ENCODE measurements at places on chromosomes 16 and 17. TPM values are rescaled to one million over a fixed set of nuclear protein-coding genes. Genes with fewer than 3 reads are reported as not detected.

DNA sequence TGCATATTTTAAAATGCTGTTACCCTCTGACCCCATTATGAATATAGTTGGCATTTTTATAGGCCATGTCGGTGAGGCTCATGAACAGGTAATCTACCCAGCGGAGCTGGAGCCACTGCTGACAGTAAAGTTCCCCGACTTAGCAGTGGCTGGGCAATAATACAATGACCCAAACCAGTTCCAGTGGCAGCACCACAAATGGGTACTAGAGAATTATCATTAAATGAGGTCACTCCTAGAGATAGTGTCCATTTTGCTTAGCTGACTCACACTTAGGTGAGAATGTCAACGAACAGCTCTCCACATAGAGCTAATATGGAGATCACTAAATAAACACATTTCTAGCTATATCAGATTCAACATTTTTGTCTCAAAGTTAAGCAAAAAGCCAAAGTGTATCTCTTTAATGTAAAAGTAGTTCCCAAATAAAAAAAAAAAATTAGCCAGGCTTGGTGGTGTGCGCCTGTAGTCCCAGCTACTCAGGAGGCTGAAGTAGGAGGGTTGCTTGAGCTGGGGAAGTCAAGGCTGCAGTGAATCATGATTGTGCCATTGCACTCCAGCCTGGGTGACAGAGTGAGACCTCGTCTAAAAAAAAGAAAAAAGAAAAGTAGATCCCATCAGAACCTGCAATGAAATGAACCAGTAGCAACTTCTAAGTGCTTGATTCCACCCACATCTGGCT, 7.4 kb downstream of the MYO1D start:
- no peak for DNase-seq

GRCh38 chr17:27667656-27668487, 36.9 kb downstream of the LGALS9 start:
- DNase-seq, result no peak

- peak; percentile 5 for DNase-seq
Observed at GRCh38 chr16:12079412-12079965, 103.0 kb downstream of the SNX29 start.

DNA sequence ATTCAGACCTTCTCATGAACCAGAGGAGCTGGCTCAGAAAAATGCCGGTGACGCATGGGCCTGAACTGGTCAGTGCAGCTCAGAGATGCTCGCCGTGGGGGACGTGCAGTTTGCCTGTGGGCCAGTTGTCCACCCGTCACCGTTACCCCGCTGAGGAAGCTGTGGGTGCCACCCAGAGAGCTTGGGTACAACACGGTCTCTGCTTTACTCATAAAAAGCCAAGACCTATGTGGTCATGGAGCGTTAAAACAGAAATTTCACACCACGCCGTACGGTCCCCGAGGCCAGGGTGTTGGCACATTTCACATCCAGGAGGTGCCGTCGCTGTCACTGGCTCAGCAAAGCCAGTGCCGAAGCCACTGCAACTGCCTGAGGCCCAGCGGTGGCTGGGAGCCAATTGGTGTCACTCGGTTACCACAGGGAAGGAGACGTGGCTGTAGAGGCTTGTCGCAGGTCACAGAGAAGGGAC, 120.9 kb downstream of the METRNL start:
- DNase-seq, result peak; percentile 81

DNA sequence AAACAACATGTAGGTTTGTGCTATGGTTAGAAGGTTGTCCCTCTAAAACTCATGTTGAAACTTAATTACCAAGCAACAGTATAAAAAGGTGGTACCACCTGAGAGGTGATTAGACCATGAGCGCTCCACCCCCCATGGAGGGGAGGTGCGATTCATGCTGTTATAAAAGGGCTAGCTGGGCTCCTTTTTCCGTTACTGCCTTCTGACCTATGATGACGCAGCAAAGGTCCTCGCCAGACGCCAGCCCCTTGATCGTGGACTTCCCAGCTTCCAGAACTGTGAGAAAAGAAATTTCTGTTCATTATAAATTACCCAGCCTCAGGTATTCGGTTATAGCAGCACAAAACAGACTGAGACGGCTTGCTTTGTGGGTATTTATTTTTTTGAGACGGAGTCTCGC, 167.8 kb downstream of the SNX29 start:
- no peak for DNase-seq

- no peak for DNase-seq
Observed at GRCh38 chr17:43385046-43385831, 13.6 kb upstream of the ARL4D start.

Gene KRTAP3-2
- total RNA-seq, result not detected
